ENCODE measurements at places on chromosomes 6 and 20.
A peak's percentile ranks its signal among the peaks of the same experiment; 100 is the strongest.

DNA sequence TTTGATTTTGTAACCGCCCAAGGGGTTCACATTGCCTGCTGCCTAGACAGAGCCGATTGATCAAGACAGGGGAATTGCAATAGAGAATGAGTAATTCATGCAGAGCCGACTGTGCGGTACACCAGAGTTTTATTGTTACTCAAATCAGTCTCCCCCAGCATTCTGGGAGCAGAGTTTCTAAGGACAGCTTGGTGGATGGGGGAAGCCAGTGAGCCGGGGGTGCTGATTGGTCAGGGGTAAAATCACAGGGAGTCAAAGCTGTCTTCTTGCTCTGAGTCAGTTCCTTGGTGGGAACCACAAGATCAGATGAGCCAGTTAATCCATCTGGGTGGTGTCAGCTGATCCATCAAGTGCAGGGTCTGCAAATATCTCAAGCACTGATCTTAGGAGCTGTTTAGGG lies 60.0 kb upstream of the EZR start:
- DNase-seq, result no peak

DNA sequence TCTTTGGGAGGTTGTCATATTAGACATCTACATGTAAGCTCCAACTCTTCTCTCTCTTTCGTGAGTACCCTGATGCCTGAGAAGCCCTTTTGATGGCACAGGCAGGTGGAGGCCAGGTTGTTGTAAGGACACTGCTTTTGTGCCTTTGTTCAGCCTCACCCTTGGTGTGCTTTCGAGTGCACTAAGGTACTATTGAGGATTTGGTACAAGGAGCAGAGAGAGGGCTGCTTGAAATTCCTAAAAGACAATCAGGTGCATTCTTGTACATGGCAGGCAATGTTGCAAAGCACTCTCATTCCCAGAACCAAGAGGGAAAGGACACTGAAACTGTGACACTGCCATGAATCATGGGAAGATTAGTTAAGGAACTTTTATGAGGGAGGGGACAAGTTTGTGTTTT lies 19.1 kb downstream of the BMP2 start:
- DNase-seq, result no peak

GRCh38 chr20:15922556-15922955 lies 650.7 kb downstream of the KIF16B start:
- DNase-seq, result no peak

DNA sequence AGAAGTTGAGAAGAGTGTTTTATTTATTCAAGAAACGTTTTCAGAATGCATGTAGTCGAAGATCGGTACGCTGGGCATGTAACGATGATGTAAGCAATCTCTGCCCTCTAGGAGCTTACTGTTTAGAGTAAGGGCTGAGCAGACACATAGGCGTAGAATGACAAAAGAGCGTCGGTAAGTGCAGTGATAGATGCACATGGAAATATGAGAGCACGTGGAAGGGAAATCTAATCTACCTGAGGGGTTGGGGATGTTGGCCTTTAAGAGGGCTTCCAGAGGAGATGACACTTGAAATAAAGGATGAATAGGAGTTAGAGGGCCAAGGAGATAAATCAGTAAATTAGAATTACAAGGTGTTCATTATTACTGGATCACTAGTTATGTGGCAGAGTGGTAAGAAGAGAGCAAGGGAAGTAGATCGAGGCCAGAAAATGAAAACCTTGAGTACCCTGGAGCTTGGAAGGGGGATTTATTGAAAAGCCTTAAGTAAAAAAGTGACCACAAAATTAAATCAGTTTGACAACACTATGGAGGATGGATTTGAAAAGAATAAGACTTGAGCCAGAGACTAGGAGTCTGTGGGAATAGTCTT lies 782 bp downstream of the TRMT11 start:
- no peak for DNase-seq

DNA sequence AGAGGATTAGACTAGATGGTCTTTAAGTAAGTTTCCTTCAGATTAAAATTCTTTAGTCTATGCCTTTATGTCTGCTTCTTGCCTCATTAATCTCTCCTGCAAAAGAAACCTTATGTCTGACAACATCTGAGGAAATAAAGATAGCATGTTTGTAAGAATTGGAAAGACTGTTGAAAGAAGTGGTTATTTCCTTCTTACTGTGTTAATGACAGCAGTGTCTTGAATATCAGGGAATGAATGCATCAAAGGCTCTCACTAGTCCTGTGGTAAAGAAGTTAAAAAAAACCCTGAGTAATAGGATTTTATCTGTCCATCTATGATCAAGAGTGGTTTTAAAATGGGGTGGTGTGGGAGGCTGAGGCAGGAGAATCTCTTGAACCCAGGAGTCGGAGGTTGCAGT lies 302.0 kb downstream of the PRL start:
- no peak for DNase-seq

DNA sequence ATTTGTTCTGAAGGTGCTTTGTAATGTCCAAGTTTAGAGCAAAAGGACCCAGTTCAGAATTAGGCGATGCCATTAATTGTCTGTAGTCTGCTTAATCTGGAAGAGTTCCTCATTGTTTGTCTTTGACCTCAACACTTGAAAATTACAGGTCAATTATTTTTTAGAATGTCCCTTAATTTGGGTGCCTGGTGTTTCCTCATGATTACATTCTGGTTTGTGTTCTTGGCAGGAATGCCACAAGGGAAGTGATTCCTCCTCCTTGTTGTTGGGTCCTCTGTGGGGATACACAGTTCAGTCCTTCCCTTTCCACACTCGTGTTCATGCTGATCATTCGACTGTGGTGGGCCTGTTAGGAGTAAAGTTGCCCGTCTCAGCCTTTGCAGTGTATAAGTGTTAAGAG lies 207.3 kb downstream of the JARID2 start:
- no peak for DNase-seq

DNA sequence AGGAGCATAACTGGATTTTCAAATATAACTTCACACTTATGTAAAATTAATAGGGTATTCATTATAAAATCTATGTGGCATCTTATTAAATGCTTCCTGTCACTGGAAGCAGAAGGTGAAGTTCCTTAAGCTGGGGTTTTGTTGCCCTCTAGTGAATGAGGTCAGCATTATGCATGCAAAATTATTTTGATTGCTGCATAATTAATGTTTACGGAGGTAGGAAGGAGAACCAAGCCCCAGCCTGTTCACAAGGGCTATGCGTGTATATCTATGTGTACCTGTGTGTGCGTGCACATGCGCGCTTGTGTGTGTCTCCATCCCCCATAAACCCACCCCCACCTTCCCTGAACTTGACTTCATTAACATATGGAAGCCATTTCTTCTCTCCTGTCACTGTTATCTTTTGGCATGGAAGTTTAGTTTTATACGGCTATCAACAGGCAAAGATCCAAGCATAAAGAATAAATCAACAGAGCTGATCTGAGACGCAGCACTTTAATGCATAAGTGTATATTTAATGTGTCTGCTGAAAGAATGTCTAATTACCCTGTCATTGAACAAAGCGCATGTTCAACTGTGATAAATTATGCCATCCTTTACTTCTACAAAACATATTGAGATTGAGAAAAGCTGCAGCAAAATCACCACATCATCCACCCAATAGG lies 90.2 kb upstream of the CDH4 start:
- DNase-seq, result no peak

- no peak for DNase-seq
Measured at GRCh38 chr20:48760403-48760983, 67.3 kb downstream of the PREX1 start.

DNA sequence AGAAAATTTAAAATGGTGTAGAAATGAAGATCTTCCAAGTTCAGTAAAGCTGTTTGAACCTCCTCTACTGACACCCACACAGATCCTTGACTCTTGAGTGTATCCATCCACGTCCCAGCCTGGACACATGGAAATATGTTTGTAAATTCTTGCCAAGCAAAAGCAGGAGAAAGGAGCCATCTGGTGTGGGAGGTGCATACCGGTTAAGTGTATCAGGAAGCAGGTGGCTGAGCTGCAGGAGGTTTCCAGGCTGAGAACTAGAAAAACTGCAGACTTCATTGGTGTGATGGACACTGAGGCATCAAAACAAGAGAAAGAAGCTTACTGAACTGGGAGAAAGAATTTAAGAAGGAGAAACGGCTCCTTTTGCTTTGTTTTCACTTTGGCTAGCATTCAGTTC lies 229.9 kb upstream of the GRIK2 start:
- DNase-seq, result no peak

DNA sequence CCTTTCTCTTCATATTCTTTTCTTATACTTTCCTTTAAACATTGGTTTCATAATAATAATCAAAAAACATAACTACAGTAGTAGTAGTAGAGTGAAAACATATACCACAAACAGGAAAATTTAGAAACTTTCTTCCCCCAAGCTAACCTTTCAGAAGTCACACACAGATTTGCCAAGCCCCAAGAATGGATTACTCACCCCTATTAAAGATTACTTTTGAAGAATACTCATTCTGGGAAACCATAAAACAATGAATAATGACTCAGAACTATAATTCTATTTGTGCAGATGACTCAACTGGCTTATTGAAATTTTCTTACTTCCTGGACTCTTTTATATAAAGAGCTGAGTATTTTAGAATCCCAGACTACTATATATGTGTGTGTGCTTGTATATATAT lies 119.4 kb upstream of the GJE1 start:
- peak; percentile 20 for DNase-seq

- no peak for DNase-seq
Measured at GRCh38 chr20:14114065-14114704, 118.9 kb downstream of the MACROD2 start.

DNA sequence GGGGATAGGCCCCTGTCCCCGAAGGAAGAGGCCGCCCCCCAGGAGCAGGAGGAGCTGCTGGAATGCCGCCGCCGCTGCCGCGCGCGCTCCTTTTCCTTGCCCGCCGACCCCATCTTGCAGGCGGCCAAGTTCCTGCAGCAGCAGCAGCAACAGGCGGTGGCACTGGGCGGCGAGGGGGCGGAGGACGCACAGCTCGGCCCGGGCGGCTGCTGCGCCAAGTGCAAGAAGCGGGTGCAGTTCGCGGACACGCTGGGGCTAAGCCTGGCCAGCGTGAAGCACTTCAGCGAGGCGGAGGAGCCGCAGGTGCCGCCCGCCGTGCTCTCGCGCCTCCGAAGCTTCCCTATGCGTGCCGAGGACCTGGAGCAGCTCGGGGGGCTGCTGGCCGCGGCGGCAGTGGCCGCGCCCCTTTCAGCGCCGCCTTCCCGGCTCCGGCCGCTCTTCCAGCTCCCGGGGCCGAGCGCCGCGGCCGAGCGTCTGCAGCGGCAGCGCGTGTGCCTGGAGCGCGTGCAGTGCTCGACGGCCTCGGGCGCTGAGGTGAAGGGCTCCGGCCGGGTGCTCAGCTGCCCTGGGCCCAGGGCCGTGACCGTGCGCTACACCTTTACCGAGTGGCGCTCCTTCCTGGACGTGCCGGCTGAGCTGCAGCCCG lies 630 bp downstream of the PPP1R3G start:
- no peak for DNase-seq

DNA sequence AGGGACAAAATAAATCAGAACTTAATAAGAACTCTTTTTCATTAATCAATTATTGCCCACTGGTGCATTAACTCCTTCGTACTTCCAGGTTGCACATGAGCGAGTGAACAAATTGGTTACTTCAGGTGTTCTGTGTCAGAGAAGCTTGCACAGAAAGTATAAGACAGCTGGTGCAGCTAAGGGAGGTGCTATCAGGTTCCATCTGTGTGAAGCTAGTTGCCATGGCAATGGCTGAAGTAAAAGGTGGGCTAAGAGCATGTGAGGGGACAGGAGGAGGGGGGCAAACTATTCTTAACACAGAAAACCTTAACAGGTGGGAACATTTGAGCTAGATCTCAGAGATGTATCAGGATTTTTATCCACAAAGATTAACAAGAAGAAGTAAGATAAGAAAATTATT lies 81.6 kb downstream of the MANEA start:
- no peak for DNase-seq

DNA sequence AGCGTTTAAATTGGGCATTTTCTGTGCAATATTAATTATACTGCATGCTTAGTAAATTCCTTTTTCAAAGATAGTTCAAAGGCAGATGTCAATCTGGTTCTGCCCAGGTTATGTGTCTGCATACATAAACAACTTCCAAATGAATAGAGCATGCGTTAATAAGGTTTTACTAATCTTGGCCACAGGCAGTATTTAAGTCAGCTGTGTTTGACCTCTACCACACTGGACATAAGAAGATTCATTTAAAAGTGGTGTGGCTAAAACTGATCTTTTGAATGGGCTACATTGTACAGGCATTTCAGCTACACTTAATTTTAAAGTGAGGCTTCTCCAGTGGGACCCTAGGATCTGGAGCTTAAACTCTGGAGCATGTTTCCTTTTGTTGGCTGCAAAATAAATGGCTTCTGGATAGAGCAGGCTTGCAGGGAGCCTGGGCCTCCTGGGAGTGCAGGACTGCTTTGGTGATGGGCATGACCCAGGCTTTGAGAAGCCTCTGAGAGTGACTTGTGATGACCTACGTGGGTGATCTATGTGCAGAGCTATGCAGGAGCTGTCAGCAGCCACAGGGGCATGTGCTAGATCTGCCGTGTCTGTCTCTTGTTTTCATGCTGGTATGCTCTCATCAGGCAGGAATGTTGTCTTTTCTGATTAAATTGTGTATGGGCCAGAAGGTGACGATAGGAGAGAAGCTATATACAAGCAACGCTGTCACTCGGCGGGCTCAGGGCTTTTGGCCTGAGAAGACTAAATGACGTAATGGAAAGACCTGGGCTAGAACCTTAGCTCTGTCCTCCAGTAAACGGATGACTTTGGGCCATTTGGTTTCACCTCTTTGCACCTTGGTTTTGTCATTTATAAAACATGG lies 331.2 kb downstream of the QKI start:
- DNase-seq, result peak; percentile 38

DNA sequence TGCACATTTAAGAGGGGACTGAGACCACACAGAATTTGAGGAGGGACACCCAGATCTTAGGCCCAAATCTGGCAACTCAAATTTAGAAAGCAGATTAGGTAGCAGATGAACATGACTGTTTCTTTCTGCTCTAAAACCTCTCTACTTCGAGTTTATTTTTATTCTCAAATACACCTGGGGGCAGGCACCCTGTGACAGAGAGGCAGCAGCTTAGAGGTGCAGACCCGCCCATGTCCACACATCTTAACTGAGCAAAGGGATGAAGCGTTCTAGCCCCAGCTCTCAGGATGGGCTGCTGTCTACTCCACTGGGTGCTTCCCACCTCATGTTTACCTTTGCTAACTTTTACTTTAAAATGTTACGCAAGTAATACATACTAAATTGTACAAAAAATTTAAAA lies 125.0 kb downstream of the SLC23A2 start:
- DNase-seq, result no peak

Measured in brain pericyte (primary cell).